ENCODE measurements at places on chromosomes 5 and 9.

- no peak for DNase-seq
These were observed 632.4 kb upstream of the TYRP1 start for GRCh38 chr9:12060811-12061210.

DNA sequence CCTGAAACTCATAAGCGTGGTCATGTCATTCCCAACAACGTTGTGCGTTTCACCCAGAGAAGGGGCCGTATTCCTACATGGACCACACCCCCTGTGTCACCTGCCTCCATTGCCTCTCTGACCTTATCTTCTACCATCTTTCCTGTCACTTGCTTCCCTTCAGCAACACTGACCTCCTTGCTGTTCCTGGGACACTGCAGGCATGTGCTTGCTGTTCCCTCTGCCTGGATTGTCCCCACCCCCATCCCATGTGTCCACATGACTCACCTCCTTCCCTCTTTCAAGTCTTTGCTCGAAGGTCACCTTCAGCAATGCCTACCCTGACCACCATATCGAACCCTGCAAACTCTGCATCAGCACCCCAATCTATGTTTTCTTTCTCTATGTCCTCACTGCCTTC, 133.2 kb upstream of the ZNF618 start:
- no peak for DNase-seq

DNA sequence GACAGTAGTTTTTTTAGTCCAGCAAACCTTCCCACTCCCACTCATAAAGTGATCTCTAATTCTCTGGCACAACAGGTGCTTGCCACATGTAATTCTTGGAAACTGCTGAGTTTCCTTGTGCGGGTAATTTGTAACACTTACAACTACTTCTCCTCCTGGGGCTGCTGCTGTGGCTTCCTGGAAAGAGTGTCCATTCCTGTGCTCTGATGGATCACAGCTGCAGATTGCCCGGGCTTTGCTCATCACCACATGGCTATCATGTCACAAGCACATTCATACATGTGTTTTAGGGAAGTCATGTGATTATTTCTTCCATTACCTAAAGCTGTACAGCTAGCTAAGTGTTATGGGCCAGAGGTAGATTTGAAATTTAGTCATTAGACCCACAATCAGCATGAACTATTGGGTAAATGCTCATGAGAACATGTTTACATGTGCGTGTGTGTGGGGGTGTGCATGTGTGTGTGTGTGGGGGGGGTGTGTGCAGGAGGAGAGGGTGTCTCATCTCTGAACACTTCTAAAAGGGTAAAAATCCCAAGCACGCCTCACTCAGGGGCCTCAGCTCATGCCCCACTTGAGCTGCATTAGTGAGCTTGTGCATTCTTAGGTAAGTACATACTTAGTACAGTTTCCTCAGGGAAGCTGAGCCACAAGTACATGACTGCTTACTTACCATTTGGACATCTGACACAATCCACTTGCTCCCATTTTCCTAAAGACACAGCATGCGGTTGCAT, 118.1 kb upstream of the CCDC112 start:
- DNase-seq: no peak

- DNase-seq: no peak
These were observed 24.9 kb downstream of the TAS2R1 start for GRCh38 chr5:9605041-9605838.

GRCh38 chr5:106290841-106291240, 1379.9 kb downstream of the EFNA5 start:
- no peak for DNase-seq

- no peak for DNase-seq
These were observed 233.3 kb downstream of the ZNF608 start for GRCh38 chr5:124512952-124513632.

DNA sequence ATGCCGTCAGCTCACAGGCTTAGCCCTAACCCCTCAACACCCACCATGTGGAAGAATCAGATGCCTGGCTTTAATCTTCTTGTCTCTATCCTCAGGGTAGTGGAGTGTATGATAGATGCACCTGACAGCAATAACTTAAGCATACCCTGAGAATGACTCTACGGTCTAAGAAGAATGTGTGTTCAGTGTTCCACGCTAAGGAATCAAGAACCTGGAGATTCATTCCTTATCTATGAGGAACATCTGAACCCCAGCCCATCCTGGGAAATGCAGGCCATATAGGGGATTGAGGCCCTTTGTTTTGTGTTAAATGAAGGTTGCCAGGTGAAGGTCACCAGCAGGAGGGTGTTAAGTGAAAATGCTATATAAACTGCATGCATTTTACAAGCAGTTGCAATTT, 63.0 kb downstream of the KLHL3 start:
- DNase-seq: no peak

- no peak for DNase-seq
These were observed 50.1 kb upstream of the PDE4D start for GRCh38 chr5:59943452-59944113.

DNA sequence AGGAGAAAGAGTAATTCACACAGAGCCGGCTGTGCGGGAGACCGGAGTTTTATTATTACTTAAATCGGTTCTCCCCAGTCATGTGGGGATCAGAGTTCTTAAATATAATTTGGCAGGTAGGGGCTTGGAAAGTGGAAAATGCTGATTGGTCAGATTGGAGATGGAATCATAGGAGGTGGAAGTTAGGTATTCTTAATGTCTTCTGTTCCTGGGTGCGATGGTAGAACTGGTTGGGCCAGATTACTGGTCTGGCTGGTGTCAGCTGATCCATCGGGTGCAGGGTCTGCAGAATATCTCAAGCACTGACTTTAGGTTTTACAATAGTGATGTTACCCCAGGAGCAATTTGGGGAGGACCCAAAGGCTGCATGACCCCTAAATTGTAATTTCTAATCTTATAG, 4.6 kb upstream of the CERCAM start:
- no peak for DNase-seq

GRCh38 chr5:138722544-138723177, 30.6 kb upstream of the CTNNA1 start:
- DNase-seq: no peak

- DNase-seq: no peak
These were observed 559.5 kb upstream of the WWC1 start for GRCh38 chr5:167731951-167732350.

Measured in neural progenitor cell (in vitro differentiated cells).